ENCODE measurements at places on chromosomes 2 and 18.

- DNase-seq = peak; percentile 28
Observed at GRCh38 chr2:186503827-186504606, 18.0 kb downstream of the ZC3H15 start.

GRCh38 chr2:152433289-152433688 lies 98.3 kb downstream of the FMNL2 start:
- DNase-seq = no peak

DNA sequence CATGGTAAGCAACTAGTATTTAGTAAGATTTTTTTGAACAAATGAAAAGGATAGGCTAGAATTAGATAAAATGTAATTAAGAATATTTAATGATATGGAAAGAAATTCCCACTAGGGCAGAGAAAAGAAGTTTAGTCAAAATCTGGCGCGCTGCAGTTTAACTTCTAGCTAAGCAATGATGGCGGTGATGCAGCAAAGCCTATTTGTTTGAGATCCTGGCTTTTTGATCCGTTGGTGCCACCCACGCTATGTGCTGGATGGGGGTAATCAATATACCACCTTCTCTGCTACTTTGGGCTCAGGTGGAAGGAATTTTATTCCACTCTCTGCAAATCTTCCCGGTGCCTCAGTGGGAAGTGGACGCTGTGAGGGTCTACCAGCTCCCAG lies 421 bp upstream of the FAM171B start:
- DNase-seq = no peak

DNA sequence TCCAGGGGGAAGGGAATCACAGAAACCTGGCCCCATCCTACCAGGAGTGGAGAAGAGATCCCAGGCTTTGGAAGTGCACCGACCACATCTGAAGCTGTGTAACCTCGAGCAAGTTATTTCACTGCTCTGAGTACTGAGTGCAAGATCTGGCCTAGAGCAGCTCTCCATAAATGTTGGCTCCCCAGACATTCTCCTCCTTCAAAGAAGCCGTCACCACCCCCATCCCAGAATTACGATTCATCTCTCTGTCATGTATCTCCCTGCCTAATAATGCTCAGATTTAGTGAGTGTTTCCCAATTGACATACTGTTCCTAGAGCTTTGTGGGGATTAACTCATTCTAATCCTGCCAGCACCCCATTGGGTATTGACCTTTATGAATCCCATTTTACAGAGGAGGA lies 51.7 kb downstream of the TNS1 start:
- no peak for DNase-seq

GRCh38 chr2:223915071-223915470 lies 30.1 kb downstream of the WDFY1 start:
- DNase-seq = no peak

DNA sequence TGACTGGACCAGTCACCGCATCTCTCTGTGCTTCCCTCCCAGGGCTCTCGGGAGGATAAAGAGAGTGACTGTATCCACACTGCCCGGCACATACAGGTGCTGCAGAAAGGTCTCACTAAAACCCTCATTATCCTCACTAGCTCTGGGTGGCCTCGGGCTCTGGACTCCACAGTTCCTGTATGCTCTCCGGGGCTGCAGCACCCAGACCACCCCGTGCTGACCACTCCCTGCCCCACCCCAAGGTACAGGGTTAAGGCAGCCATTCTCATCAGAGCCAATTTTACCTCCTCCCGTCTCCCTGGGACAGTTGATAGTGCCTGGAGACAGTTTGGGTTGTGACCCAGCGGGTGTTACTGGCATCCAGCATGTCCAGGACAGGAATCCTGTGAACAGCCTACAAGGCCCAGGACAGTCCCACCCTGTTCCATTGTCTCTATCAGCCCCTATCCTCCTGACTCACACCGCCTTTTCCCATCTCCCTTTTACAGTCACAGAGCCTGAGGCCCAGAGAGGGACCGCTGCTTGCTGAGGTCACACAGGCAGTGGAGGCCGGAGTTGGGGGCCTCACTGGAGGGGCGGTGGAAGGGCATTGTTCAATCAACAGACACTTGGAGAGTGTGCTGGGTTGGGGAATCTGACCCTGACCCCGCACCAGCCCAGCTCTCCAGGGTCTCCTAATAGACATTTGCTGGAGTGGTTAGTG lies 1.7 kb downstream of the ZAP70 start:
- DNase-seq = no peak

DNA sequence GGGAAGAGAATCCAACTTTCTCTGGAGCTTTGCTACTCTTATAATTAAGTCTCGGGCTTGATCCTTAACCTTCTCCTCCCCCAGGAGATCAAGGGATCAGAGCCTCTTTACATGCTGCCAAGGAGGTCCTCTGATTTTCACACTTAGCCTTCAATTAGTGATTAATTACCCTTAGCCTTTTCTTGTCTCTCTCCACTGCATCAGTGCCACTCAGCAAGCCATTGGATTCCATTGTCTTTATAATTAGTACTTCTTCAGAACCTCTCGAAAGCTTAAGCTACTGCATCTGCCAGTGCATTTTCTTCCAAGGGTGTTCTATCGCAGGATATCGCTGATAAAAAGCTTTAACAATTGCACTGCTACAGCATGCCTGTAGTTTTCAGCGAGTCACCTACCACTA lies 477.0 kb upstream of the MEIS1 start:
- peak; percentile 9 for DNase-seq

All from NCI-H1105 treated with DMSO at 0.1 percent for 48 hours (cell line).